K562 (cell line): ENCODE measurements at places on chromosomes 2 and 18. TPM values are rescaled to one million over a fixed set of nuclear protein-coding genes. Genes with fewer than 3 reads are reported as not detected.

PSMA8 gene
- total RNA-seq: not detected in 2 replicates

LDAH gene
- 38.9 and 41.1 TPM in 2 replicates for total RNA-seq

BARD1 gene
- 15.1 and 15.6 TPM in 2 replicates for total RNA-seq

ROCK1 gene
- total RNA-seq: 20.8 and 22.0 TPM in 2 replicates

PMAIP1 gene
- 17.3 and 17.6 TPM in 2 replicates for total RNA-seq

DNA sequence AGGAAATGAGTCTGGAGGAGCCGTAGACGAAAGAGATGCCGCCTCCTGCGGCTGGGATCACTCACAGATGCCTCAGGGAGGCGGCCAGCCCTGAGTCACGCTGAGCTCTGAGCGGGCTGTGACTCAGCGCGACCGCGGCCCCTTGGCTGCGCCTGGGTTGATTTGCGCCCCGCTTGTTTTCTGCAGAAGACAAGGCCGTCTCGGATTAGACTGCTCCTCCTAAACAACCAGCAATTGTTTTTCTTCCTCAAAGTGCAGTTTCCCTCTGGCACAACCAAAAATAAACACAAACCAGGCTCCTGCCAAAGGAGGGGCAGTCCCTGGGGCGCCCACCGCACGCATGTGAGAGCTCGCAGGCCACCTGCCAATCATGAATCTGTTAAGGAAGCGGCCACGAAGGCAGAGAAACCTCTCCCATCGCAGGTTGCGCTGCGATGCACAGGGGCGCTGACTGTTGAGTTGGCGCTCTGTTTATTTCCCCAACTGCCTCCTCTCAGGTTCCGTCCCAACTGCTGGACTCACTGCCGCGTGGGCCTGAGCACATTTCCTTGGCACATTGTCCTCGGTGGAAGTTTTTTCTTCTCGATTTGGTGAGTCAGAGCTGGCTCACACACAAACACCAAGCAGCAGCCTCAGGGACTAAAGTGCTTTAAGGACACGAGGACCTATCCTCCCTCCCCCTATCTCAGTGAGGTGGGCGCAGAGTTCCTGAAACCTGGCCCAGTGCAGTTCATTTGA, 85.2 kb upstream of the NDUFV2 start:
- DNase-seq: peak; percentile 98

DNA sequence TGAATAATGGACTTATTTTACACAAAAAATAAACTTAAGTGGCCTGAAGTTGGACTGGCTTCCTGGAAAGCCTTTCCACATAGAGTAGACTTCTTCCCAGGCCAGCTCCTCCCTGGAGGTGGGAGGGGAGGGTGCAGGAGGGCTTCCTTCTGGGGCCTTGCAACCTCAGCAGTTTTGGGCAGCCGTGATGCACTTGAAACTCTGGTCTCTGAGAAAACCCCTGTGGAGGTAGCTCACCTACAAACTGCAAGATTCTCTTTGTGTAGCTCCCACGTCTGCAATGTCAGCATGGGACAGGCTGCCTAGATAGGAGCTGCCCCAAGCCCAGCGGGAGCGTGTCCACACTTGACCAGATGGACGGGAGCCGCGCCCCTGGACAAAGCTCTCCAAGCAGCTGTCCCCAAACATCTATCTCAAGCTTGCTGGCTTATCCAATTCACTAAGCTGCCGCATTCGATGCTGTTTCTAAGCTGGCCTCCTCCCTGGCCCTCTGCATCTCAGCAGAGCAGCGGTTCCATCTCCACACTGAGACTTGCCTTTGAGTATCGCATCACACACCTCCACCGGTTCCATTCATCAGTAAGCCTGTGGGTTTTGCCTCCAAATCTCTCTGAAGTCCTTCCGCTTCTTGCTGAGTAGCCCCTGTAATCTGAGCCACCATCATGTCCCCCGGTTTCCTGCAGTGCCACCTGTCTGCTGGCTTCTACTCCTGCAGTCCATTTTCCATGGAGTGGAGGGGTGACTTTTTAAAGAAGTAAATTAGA, 1.6 kb upstream of the LPIN1 start:
- DNase-seq: peak; percentile 89

DNA sequence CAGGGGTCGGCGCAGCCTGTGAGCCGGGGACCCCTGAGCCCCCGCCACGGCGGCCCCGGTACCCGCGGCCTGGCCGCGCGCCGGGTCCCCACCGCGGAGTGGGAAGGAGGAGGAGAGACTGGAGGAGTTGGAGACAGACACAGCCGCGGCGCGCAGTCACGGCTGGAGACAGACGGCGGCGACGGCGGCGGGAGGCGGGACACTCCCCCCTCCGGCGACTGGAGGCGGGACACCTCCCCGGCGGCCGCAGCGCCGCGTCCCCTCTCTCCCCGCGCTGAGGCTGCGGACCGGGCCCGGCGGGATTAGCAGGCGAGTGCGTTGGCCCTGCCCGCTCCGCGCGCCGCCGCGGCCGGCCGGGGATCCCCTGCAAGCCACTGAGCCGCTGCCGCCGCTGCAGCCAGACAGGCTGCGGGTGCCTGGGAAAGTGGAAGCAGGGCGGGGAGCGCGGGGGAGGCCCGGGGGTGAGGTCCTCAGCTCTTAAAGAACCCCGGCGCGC, 1.0 kb upstream of the LDLRAD4 start:
- peak; percentile 27 for DNase-seq

DNA sequence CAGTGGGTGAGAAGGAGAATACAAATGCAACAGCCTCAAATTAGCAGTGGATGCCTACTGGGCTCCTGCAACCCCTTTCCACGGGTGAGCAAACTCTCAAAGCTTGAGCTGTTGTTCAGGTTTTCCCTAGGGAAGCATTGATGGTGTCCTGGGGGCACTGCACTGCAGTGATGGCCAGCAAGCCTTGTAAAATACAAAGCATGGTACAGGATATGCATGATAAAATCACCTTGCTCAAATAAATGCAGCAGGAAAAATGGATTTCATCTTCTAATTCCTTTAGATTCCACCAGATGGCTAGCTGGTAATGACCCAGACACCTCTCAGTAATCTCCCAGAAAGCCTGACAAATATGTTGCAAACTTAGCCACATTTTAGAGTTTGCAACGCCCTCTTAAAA, 698.2 kb downstream of the TRIB2 start:
- no peak for DNase-seq

- peak; percentile 57 for DNase-seq
Measured at GRCh38 chr18:6885992-6886796, 156.7 kb downstream of the ARHGAP28 start.

DNA sequence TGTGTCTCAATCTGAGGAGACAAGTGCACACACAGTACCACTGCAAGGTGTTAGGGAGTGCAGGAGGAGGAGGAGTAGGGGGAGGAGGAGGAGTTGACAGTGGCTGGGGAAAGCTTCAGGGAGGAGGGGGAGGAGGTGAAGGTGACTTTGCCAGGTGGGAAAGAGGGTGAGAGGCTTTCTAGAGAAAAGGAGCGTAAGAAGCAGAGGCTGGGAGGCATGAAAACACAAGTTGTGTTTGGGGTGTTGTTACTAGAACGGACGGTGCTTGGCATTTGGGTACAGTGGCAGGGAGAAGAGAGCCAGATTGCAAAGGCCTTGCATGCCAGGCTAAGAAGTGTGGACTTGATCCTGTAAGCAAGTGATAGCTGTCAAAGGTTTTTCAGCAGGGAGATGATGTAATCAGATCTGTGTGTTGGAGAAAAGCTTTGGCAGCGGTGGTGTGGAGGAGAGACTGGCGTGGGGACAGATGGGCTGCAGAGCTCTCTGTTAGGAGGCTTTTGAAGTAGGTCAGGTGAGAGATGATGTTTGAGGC, 16.2 kb downstream of the TANC1 start:
- DNase-seq: no peak

DNA sequence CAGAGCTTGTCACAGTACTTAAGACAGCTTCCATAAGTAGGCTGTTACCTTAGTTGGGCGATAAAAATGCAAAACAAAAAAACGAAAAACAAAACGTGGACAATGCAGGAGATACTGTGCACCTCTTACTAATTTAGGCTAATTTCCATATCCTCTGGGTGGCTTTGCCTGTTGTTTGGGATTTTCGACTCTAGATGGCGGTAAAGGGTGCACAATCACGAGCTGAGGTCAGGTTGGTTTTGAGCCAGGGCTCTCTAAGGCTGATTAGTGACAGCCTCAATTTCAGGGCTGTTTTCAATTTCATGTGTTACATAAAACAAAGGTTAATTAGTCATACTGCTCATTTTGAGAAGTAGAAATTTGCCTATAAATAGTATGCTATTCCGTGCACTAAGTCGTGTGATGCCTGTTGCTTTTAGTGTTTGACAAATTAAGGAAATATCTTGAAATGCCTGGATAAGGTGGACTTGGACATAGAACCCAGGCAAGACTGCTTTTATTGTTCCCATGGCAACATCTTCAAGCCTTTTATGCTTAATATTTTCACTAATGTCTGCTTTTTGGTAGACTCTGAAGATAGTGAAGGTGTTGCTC, 493.1 kb downstream of the SOCS6 start:
- peak; percentile 16 for DNase-seq

DNA sequence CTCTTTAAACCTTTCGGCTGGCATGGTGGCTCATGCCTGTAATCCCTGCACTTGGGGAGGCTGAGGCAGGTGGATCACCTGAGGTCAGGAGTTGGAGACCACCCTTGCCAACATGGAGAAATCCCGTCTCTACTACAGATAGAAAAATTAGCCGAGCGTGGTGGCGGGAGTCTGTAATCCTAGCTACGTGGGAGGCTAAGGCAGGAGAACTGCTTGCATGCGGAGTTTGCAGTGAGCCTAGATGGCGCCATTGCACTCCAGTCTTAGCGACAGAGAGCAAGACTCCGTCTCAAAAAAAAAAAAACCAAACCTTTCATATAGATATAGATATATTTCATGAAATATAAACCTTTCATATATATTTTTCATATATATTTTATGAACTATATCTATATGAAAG, 864.7 kb downstream of the TRIB2 start:
- DNase-seq: no peak

GRCh38 chr2:207239754-207240494, 74.2 kb upstream of the KLF7 start:
- no peak for DNase-seq
